ENCODE measurements at places on chromosomes 7 and 10.

GRCh38 chr7:14069961-14070360 lies 80.5 kb upstream of the ETV1 start:
- no peak for DNase-seq

DNA sequence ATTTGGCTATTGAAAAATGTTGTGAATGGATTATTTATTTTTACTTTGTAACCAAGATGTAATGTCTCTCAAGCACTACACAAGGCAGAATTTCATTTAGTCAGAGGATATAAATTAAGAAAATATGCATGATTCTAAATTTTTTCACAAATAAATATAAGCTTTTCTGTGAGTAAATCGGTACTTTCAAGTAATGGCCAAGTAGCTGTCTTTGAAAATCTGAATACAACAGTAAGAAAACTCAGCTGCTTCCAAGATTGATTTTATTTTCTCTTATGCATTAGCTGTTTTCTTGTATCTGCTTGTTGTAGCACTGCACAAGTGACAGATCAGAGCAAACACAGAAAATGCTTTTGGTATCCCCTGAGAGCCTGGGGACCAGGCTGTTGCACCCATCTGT lies 998.5 kb upstream of the GHITM start:
- no peak for DNase-seq

DNA sequence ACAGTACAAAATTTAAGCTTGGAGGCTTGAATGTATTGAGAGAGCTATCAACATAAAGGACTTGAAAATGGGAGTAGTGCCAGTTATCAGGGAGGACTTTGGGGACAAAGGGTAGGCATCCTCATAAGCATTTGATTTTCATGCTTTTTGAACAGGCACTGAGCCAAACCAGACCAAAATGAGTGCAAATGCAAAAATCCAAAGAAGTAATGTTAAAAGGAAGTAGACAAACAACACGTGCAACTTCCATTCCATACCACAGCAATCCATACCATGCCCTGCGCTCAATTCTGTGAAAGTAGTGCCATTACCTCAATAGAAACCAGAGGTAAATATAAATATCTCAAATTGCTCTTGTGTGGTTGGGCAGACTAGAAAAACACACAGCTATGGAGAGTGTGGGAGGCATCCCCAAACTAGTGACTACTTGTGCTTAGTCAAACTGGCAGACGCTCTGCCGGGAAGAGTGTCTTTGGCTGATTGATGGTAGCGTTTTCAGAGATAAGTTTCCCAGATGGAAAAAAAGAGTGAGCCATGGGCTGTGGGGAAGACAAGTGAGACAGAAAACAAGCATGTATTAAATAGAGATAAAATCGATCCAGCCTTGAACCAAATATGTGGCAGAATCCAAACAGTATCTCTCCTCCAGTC lies 161.5 kb downstream of the CREB5 start:
- DNase-seq, result no peak

GRCh38 chr10:23376229-23376655 lies 31.6 kb upstream of the C10orf67 start:
- no peak for DNase-seq
